ENCODE measurements at places on chromosomes 1 and 21. TPM values are rescaled to one million over a fixed set of nuclear protein-coding genes. Genes with fewer than 3 reads are reported as not detected.

- no peak for DNase-seq
Measured at GRCh38 chr1:109488201-109488600, 4.5 kb downstream of the ATXN7L2 start.

TOR1AIP2 gene
- total RNA-seq, result 101 TPM

GRCh38 chr1:7781501-7781900 is 2.6 kb upstream of the PER3 start:
- DNase-seq, result no peak

- DNase-seq, result peak; percentile 91
Measured at GRCh38 chr1:226708342-226708780, 30.7 kb downstream of the ITPKB start.

DNA sequence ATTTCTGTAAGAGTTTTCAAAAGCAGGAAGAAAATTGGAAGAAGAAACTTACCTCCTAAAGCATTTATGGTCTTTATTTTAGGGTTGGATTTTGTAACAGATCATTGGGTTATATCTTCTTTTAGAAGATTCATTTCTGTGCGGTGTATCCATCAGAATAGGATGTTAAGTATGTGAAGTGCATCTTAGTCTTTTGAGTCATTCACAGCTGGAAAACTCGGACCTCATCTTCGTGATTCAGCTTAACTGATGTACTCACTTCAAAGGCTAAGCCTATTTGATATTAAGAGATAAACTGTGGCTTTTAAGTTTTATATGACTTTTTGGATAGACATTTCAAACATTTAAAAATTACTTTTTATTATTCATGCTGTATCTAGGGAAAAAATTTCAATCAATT is 56.3 kb downstream of the GIPC2 start:
- DNase-seq, result peak; percentile 86

WNT9A gene
- 0.57 TPM for total RNA-seq

DNA sequence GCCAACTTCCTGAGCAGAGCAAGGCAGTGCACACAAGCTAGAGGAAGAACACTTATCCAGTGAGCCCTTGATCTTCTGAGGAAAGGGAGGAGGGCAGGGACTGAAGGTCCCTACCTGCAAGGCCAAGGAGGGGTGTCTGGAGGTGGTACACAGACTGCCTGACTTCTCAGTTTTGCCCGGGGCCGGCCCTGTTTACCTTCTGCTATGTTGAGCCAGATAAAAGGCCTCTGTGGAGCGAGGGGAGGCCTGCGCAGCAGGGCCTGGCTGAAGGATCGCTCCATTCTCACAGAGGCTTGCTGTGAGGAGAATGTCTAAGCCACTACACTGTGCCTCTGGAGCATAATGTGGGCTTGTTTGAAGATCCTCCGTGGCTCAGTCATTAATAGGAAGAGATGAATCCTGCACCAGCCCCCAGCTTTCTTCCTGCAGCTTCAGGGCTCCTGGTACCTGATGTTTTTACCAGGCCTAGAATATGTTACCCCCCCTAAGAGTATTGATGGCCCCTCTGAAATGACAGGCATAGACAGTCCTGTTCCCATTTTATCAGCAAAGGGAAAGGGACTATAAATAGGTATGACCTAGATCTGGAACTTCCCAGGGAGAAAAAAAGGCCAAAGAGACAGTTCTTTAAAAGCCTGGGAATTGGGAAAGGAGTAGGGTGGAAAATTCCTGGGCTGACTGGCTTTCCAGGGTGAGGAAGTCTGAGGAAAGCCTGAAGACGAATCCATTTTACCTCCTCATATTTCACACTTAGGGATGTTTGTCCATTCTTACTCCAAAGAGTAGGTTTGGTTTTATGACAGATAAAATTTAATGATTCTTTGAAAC is 4.7 kb downstream of the POGK start:
- peak; percentile 18 for DNase-seq

DNA sequence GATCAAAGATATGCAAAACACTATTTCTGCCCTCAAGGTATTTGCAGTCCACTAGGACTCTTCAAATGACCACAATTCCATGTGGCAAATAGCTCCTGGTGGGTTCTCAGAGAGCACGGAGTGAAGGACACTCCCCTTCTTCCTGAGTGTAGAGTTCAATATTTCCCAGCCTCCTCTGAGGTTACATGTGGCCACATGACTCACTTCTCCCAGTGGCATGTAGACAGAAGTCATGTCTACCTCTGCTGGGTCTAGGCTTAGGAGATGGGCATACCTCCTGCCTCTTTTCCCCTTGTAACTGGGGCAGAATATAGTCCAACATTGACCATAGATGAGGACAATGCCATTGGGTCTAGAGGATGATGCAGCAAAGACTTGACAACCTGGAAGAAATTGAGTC is 191.4 kb downstream of the MIS18A start:
- no peak for DNase-seq

SLC45A3 gene
- total RNA-seq, result 2.6 TPM

SH2D1B gene
- not detected for total RNA-seq

DNA sequence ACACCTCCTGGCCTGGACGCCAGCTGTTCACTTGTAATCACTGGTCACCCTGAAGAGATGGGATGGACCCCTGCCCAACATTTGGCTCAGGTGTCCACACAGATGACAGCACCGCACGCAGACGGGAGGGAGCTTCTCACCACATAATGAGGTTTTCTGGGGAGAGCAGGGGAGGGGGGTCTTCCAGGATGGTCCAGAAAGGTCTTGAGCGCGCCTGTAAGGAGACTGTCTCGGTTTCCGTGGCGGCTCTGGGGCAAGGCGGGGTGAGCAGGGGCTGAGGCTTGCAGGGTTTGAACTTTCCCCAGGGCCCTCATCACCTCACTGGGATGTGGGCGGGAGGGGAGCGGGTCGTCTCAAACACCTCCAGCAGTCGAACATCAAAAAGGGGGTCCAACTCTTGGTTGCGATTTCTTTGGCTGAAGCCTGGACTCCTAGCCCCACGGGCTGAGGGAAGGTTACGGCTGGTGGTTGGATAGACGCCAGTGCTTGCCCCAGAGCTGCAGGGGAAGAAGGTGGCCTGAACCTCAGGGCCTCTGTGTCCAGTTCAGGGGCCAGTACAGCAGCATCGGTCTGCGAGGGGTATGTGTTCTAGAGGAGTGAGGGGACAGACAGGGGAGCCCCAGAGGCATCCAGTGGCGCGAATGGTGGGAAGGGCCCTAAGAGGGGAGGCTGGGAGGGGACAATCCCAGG is 53.8 kb downstream of the PRKCZ start:
- no peak for DNase-seq

- DNase-seq, result peak; percentile 66
Measured at GRCh38 chr1:37946703-37947360, at the start of gene INPP5B. Gene INPP5B (minus strand): TSS chr1:37947053. CDS start chr1:37946308, 745 bp downstream.

PIGM gene
- 8.4 TPM for total RNA-seq

TOR1AIP1 gene
- 55.7 TPM for total RNA-seq

ACKR1 gene
- not detected for total RNA-seq

Data from HFFc6 (cell line).